CD4-positive, CD25-positive, alpha-beta regulatory T cell (primary cell): ENCODE measurements at places on chromosomes 5 and 9. TPM values are rescaled to one million over a fixed set of nuclear protein-coding genes. Genes with fewer than 3 reads are reported as not detected.

GRCh38 chr9:3299872-3300271 is 225.9 kb downstream of the RFX3 start:
- no peak for DNase-seq

The ZNF366 gene
- polyA plus RNA-seq: not detected

DNA sequence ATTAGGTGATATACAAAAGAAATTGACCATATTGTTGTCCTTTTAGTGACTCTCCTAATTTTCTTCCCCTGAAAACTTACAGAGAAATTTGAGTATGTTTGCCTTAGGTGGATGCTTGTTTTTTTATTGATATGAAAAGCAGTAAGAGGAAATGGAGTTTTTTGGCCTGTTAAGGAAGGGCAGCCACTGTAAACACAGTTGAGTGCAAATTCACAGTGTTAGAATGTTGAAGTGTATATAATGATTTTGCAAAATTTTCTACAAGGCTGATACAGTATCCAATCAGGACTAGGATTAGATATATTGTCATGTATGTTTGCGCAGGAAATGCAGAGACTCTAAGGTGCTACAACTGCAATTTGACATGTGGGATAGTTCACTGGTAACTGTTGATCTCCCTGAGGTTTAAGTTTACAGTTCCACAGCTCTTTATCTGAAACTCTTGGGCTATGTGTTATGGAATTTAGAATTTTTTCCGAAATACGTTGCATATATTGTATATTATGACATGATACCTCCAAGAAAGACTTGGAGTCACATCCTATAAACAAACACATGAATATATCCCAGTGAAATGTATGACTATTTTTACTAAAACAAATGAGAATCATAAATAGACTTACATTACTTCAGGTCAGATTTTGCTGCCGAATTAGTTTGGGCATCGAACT is 62.5 kb downstream of the FXN start:
- DNase-seq: no peak

- peak; percentile 90 for DNase-seq
Measured at GRCh38 chr5:32542216-32543059, 42.9 kb upstream of the SUB1 start.

DNA sequence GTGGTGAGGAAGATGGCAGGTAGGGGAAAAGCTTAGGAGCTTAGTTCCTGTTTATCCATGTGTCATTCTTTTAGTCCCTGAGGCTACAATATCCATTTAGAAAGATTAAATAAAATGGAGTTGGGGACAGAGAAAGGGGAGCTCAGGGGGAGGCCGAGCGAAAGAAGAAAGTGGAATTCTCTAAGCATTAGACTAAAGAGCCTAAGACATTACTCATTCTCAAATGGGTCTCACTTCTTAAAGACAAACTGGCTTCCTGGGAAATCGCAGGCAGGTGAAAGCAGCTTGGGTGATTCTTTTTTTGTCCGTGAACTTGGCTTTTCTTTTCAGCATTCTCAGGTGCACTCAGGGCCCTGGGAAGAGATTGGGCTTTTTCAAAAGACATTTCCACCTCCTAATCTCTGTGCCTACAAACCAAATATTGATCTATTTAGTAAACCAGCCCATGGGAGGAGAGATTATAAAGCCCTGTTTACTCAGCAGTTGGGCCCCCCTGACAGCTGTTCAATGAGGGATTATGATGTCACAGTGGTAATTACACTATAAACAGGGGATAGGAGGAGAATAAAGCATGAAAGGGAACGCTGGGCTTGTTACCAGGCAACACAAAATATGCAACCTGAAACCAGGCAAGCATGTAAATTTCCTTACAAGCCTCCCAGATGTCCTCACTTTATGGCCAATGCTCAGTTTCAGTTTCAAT is 584.0 kb downstream of the ACTL7B start:
- DNase-seq: no peak

GRCh38 chr5:68139611-68140441 is 75.7 kb upstream of the PIK3R1 start:
- no peak for DNase-seq

GRCh38 chr9:125881042-125881441 is 133.9 kb downstream of the PBX3 start:
- no peak for DNase-seq

DNA sequence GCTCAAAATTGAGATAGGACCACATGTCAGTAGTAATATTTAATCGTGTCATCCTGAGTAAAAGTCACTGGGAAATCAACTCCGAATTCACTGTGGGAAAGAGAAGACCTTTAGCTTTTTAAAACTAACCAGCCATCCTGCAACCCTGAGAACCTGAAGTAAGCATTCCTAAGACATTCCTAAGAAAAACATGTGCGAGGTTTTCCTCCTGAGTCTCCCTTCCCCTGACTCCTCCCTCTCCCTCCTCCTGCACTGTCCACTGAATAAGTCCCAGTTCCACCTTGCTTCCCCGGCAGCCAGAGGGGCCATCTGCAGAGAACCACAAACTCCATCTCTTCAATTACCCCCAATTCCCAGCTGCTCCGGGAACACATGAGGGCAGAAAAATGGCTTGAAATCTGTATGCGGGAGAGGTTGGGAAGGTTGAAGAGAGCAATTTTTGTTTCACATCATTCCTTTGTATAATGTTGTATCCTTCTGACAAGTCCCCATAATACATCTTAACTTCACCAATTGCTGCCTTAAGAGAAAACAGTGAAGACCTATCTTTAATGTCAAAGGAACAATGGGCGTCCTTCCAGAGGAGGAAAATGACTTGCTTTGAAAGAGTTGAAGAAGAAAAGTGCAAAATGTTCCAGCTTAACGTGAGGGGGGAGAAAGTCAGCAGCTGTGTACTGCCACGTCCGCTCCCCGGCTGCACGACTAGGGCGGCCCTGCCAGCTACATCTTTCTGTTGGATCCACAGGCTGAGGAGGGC is 186.3 kb downstream of the ZNF462 start:
- no peak for DNase-seq

- DNase-seq: no peak
Measured at GRCh38 chr5:54742417-54742891, 224.9 kb downstream of the SNX18 start.

The GSN gene
- polyA plus RNA-seq: 2.7 TPM

- no peak for DNase-seq
Measured at GRCh38 chr9:22031655-22032411, 22.7 kb upstream of the CDKN2B start.

DNA sequence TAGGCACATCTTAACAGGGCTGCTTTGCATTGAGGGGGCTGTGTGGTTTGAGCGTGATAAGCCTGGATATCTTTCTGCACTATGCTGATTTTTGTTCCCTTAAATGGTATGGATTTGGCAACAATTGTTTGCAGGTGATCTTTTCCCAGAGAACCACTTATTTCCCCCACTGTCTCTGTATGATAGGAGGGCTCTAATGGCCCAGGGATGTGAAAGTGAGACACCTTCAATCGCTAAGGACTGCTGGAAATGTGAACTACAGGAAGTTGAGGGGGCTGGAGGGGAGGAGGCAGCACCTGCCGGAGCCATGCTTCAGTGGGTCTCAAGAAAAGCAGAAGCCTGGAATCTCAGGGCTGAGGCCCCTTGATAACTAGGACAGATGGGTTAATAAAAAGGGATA is 29.4 kb downstream of the SYK start:
- DNase-seq: no peak

DNA sequence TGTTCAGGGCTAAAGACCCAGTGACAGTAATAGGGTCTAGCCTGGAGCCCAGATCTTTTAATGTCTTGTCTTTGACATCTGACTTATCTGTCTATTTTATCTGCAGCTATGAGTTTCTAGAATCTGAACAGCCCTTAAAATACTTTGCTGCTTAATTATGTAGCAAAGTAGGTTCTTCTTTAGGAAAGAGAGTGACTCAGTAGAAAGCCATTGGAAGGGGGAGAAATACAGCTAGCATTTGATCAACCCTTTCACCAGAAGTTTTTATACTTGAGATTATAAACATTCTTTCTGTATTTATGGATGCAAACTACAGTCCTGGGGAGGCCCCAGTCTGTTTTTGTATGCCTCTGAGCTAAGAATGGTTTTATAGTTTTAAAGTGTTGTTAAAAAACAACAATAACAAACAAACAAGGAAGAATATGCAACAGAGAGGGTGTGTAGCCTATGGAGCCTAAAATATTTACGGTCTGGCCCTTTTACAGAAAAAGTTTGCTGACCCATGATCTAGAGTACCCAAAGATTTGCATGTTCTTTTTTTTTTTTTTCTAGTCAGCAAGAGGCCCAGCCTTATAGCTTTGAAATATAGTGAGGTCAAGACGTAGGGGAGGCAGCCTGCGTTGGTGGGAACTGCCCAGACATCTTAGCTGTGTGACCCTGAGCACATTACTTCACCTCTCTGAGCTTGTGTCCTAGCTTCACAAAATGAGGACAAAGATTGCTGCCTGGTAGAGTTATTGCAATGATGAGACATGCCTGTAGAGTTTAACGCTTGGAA is 9.7 kb downstream of the GSN start:
- no peak for DNase-seq

DNA sequence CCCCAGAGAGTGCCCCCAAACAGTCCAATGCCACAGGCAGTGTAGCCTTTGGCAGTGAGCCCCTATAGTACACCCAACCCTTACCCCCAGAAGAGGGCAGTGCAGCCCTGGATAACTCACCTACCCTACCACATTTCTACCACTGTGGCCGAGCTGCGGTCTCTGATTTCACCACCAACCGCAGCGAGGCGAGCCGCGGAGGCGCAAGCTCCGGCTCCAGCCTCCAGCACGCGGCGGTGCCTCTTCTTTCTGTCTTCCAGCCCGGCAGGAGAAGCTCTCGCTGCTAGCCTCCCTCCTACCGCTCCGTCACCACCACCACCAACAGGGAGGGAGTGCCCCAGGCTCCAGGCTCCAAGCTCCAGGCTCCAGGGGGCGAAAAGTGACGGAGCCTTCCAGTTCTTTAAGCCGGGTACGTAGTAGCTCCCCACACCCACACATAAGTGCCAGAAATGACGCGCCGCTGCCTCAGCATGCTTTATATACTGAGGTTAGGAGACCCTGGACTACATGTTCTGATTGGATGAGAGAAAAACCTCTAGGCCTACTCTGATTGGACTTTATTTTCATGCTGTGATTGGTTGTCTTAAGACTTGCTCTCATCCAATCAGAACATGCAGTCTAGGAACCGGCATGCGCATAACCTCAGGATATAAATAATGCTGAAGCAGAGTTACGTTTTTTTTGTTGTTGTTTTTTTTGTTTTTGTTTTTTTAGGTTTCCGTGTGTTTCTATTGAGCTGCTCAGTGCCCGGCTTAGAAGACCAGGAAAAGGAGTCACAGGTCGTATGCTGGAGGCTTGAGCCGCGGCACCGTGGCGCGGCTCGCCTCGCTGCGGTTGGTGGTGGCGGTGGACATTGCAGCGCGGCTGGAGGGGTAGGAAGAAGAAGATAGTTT is at the start of gene PCAT7:
Gene PCAT7, plus strand, starts transcription at position 645 of the 893 bp plus-strand sequence.
- no peak for DNase-seq

DNA sequence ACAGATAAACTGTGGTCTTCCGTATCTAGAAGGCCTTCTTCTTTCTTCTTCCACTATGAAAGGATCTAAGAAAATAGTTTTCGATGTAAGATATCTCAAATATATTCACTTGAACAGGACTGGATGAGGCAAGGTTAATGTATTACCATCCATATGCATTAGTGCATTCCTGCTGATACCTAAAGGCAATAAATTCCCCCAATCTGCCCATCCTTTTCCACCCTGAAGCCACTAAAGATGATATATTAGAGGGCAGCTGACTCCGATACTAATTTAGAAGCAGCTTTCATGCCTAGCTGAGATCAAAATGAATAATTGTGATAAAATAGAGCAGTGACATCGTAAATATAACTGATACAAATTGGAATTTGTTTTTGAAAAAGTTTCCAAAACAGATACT is 63.3 kb downstream of the DEPDC1B start:
- DNase-seq: no peak

- no peak for DNase-seq
Measured at GRCh38 chr9:124355039-124355940, 60.0 kb downstream of the PSMB7 start.

- no peak for DNase-seq
Measured at GRCh38 chr5:25181249-25181648, 536.5 kb upstream of the CDH10 start.

GRCh38 chr5:154858972-154859871 is 795 bp downstream of the CNOT8 start:
- DNase-seq: peak; percentile 47

The NRARP gene
- polyA plus RNA-seq: not detected

GRCh38 chr5:144103611-144104485 is 66.6 kb downstream of the YIPF5 start:
- DNase-seq: no peak

- DNase-seq: peak; percentile 91
Measured at GRCh38 chr5:56588636-56589480, 226.5 kb upstream of the MAP3K1 start.

GRCh38 chr9:93278144-93278543 is 94.2 kb downstream of the WNK2 start:
- no peak for DNase-seq

GRCh38 chr5:149759986-149760853 is 30.1 kb downstream of the PPARGC1B start:
- no peak for DNase-seq

DNA sequence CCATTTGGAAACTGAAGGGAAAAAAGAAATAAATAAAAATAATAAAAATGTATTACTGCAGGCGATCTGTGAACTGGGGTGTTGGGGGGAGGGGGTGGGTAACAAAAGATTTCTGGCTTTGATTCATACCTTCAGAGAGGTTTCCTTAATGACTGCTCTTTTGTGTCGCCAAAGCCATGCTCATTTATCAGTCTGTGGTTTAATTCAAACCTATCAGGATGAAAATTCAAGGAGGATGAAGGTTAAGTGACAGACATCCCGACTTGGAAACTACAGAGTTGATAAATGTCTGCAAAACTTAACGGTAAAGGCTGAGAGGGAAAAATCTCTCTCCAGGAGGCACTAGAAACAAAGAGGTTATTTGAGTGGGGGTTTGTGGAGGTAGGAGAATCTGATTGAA is 278.2 kb downstream of the PSAT1 start:
- no peak for DNase-seq

The FOXI1 gene
- not detected for polyA plus RNA-seq

- DNase-seq: peak; percentile 98
Measured at GRCh38 chr9:97632985-97633858, at the start of the genes NCBP1 and TSTD2. Gene NCBP1, plus strand, starts transcription at chr9:97633821. Its CDS starts 61 bp downstream, at chr9:97633882. Gene TSTD2, minus strand, starts transcription at chr9:97633368. Its CDS starts 5,806 bp downstream, at chr9:97627562.

DNA sequence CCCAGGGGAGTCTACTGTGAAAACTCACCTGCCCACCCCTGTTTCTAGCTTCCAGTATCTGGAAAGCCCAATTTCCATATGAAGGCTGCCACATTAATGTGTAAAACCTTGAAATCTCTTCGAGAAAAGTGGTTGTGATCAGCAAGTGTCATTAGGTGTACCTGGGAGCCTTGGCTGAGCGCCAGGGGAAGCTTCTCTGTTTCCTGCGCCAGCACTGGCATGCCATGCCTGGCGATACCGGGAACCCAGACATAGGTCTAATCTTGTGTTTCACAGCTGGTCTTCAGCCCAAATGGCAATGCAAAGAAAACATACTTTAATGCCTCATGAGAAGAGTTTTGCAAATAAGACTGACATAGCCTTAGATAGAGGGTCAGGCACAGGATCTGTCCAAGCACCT is 101.6 kb downstream of the TENT4A start:
- DNase-seq: no peak

The NAIF1 gene
- polyA plus RNA-seq: 14.7 TPM
